ENCODE measurements at places on chromosomes 5 and 9.

DNA sequence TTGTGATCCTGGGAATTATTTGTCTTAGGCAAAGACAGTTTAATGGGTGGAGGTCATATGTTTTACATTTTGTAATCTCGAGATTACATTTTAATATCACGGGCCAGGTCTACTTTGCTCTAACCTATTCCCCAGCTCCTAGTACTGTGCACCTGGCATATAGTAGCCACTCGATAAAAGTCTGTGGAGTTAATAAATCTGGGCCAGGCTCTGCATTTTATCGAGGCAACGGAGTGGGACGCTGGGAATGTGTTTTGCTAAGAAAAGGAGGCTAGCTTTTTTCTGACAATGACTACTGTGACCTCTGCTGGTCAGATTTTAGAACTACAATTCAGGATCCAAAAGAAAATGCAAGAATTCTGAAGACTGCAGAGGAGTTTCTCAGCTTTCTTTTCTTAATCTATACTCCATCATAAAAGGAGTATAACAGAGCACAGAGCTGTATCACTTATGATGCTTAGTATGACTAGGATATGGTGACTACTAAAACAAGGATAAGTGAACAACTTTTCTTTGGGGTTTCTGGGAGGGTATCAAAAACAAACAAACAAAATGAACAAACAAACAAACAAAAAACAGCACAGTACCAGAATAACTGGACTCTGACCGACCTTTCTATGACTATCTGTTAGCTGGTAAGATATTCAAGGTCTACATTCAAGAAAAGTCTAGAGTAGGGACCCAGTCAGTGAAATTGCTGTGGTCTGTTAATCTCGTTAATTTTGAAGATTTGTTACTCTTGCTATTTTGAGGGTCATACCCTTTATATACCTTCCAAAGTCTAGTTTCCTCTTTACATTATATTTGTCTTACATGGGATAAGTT lies 46.1 kb upstream of the CER1 start:
- DNase-seq: peak; percentile 74

- DNase-seq: no peak
Measured at GRCh38 chr9:114723931-114724330, 41.9 kb upstream of the TEX48 start.

GRCh38 chr5:139197710-139198669 lies at the start of gene SIL1:
Gene SIL1 (minus strand): TSS chr5:139198368. CDS start chr5:139127843, 70,525 bp downstream.
- DNase-seq: peak; percentile 92

GRCh38 chr5:50995285-50995942 lies 329.0 kb downstream of the PARP8 start:
- no peak for DNase-seq

- no peak for DNase-seq
Measured at GRCh38 chr5:3844266-3844665, 248.6 kb downstream of the IRX1 start.

DNA sequence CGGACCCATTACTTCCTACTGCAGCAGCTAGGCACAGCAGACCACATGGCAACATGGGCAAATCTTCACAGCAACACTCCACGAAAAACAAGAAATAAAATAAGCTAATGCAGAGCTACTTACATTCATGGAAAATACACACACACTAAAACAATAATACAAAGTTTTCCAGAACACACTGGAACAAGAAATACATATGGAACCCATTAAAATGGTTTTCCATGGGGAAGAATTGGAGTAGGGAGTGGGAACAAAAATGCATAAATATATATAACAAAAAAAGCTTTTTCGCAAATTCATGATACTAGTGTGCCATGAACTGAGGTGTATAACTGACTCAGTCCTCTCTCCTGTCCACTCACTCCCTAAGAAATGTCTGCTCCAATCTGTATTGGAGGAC lies 8.3 kb downstream of the ADAMTS12 start:
- no peak for DNase-seq

DNA sequence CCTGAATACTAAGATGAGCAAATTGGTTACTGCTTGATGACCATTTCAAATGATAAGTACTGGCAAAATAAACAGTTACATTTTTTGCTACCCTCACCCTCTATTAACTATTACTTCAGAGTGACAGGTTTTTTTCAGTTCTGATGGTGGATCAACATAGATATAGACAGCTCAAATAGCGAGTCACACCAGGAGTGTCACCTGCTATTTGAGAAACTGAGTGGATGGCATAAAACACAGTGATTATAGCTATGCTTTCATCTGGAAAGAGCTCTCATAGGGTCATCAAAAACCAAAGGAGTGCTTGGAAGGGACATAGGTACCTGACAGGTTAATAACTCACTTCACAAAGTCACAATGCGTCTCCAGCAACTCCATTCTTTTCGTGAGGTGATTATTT lies 244.5 kb upstream of the C9orf72 start:
- DNase-seq: no peak

DNA sequence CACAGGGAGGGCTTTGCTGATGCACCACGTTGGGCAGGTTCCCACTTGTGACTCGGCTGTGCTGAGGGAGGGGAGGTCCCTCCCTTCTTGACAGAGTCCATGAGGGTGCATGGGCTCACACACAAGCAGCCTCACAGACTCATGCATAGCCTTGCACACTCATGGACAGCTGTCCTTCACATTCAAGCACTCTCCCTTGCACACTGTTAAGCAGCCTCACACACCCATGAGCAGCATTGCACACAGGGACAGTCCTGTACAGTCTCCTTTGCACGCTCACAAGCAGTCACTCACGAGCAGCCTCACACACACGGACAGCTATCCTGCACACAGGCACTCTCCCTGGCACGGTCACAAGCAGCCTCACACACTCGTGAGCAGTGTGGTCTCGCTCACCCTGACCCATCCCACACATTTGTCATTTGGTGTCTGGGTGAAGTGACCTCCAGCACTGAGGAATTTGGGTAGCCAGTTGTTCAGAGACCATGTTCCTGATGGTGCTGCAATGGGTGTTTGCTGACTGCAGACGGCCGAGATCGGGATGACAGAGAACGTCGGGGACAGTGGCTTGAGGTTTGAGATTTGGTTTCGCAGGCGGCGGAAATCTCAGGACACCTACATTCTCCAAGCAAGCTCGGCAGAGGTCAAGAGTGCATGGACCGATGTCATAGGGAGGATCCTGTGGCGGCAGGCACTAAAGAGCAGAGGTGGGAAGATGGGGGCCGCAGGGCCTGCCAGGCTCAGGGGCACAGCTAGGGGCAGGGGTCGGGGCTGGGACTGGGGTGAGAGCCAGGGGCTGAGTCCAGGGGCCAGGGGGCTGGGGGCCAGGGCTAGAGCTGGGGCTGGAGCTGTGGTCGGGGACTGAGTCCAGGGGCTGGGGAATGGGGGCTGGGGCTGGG lies 17.7 kb upstream of the LRRC14B start:
- DNase-seq: no peak

GRCh38 chr9:124011460-124012301 lies at the start of gene LHX2:
Gene LHX2 (plus strand): TSS chr9:124011768. CDS start chr9:124012349, 581 bp downstream.
- peak; percentile 68 for DNase-seq

DNA sequence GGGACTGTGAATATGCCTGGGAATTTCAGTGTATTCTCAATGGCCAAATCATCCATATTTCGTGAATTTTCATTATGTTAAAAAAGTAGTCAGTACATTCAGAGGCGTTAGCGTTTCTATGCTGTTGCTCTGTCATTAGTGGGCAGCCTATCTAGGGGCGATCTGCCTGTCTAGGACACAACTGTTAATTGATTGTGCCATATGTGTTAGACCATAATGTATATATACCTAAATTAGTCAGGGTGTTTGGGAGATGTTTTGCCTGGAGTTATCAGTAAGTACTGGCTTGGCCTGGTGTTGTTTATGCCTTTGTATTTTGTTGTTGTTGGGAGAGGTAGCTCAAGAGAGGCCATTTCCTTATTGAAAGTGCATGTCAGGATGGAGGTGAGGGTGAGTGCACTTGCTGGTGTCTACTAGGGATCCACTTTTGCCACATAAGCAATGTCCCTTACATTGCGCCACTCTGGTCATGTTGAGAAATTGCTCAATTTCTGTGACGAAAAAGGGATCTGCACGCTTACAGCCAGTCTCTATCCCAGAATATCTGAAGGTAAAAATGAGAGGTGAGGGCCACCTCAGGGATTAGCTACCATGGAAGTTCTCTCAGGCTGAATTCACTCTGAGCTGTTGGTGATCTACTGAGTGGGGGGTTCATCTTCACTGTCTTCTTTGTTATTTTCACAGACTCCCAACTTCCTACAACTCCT lies 123.3 kb downstream of the ST8SIA4 start:
- no peak for DNase-seq

GRCh38 chr9:94783102-94783682 lies 56.7 kb downstream of the AOPEP start:
- DNase-seq: peak; percentile 59

GRCh38 chr9:133622555-133622954 lies 13.4 kb upstream of the FAM163B start:
- no peak for DNase-seq

DNA sequence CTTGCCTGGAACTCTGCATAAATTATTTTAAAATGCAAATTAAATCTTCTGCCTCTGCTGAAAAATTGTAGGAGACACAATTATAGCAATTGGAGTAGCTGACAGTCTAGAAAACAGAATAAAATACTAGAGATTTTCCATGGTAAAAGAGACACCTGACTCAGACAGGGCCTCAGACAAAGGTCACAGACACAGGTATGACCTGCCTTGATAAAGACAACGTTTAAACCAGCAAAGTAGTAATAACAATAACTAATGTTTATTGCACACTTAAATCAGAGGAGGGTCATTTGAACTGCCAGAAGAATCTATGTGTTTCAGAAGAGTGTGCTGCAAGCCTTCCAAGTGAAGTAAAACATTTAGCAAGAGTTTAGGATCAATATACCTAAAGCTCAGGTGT lies 3.9 kb downstream of the SOWAHA start:
- DNase-seq: no peak

DNA sequence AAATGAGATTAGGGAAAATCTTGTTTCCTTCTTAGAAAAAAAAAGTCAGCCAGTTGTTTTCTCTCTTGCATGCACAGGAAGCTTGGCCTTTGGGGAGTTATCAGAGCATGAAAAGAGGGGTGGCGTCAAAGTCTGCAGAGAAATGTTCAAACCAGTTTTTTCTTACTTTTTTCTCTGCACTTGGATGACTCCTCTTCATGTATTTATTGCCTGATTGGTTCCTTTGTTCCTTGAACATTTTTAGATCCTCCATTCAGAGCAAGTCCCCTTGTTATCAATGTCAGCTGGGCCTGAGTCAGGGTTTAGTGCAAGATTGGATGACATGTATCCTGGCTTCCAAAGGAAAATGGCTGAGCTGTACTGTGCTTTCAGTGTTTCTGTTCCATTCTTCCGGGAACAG lies 392.6 kb upstream of the BRINP1 start:
- DNase-seq: no peak

DNA sequence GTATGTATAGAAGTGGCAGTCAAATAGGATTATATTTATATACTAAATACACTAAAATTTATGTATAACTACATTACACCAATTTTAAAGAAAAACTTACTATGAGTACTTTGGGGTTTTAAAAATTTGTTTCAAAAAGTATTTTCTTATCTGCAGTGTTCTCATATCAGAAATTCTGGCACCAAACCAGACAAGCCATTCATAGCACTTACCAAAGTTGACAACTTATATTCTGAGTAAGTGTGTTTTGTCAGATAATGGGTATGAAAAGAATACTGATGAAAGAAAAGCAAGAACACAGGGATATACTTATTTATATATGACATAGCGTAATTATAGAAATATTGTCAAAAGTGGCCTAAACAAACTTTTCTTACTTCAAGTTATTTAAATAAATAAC lies 67.5 kb downstream of the SPEF2 start:
- no peak for DNase-seq

DNA sequence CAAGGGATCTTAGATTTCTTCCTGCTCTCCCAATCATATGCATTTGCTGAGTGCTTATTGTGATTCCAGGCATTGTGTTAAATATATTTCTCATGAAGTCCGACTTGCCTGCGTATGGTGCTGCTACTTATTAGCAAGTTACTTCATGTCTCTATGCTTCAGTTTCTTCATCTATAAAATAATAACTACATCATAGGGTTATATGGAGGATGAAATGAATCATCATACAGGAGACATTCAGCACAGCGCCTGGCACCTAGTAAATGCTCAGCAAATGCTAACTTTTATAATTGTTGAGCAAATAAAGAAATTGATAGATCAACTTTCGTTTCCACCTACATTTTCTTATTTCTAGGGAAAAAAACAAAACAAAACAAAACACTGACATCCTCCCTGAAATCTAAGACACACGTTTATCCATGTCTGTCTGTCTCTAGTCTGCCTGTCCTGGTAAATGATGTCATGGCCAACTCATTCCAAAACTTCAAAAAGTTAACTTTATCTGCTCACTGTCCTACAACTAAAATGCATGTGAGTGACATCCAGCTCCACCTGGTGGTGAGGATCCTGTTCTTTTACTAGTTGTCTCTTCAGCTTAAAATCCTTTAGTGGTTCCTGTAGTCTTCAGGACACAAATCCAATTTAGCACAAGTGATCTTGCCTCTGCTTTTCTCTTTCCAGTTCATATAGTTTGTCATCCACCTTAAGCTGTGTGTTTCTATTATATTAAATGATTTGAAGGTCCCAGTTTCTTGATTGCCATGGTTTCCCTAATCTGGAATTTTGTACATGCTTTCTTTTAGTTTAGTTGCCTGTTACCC lies 27.7 kb downstream of the PPP3R2 start:
- peak; percentile 26 for DNase-seq

- DNase-seq: peak; percentile 32
Measured at GRCh38 chr5:175321927-175322532, 122.0 kb downstream of the DRD1 start.

DNA sequence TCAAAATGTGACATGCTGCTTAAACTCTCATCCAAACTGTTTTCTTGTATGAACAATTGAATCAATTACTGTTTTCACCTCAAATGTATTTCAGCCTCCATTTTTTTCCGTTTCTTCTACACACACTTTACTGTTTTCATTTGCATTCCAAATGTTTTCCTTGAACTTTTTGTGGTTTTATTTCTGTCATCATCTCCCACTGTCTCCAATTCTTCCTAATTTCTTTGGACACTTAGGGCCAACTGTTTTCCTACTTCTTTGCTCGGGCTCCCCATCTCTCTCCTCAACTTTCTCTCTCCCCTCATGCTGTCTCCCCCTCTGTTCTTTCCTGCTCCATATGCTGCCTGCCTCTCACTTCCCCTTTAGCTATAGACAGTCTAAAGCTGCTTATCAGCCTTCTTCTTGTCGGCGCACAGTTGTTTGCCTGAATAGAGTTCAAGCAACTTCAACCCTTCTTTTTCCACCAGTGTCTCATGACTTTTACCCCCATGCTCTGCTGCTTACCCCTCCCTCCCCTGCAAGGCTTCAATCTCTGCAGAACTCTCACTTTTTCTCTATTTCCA lies 443.4 kb downstream of the DTWD2 start:
- DNase-seq: peak; percentile 34

GRCh38 chr5:74767579-74767913 lies 497 bp downstream of the NSA2 start:
- DNase-seq: no peak

All from KBM-7 (cell line).